SJCRH30 (cell line): ENCODE measurements at places on chromosomes 1 and 21. TPM values are rescaled to one million over a fixed set of nuclear protein-coding genes. Genes with fewer than 3 reads are reported as not detected.

The ADGRB2 gene
- total RNA-seq, result 0.73 and 1.1 TPM in 2 replicates

The CRYBG2 gene
- total RNA-seq, result not detected in 2 replicates

The C1orf185 gene
- total RNA-seq, result not detected in 2 replicates

The LIX1L gene
- 33.4 and 35.6 TPM in 2 replicates for total RNA-seq

The CHI3L2 gene
- total RNA-seq, result 0.53 and 1.6 TPM in 2 replicates

The S100A8 gene
- not detected in 2 replicates for total RNA-seq

The AGMAT gene
- not detected in 2 replicates for total RNA-seq

The GCSAML gene
- total RNA-seq, result not detected in 2 replicates

The ANKRD65 gene
- total RNA-seq, result 6.1 and 6.2 TPM in 2 replicates

The SEMA6C gene
- 11.2 and 12.5 TPM in 2 replicates for total RNA-seq

The DNALI1 gene
- 10.0 and 10.1 TPM in 2 replicates for total RNA-seq
